ENCODE measurements at places on chromosomes 6 and 20.

DNA sequence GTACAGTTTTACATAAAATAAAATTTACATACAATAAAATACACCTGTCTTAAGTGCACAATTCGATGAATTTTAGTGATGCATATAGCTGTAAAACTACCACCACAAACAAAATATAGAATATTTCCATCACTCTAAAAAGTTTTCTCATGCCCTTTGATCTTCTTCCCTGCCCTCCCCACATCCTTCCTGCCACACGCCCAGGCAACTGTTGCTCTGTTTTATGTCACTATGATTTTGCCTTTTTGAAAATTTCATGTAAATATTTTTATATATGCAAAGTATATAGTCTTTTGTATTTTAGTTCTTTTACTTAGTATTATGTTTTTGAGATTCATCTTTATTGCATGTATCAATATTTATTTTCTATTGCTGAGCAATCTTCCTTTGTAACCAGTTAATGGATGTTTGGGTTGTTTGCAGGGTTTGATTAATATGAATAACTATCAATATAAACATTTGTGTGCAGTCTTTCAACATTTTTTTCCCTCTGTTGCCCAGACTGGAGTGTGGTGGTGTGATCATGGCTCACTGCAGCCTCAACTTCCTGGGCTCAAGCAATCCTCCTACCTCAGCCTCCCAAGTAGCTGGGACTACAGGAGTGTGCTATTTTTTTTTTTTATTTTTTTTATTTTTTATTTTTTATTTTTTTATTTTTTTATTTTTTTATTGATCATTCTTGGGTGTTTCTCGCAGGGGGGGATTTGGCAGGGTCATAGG lies 23.8 kb upstream of the SAMHD1 start:
- DNase-seq = no peak

DNA sequence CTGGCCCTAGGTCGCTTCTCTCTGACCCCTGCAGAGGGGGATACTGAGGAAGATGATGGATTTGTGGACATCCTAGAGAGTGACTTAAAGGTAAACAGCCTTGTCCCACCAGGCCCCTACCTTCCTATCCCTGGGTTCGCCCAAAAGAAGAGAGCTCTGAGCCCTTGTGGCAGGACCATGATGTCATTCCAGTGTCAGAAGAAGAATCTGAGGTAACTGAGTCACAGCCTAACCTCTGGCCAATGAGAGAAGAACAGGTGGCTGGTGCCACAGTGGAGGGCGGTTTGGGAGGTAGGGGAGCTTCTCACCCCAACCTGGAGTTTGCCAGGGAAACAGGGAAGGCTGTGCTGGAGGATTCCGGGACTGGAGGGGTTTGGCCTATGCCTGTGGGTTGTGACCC lies 5.2 kb downstream of the CDC25B start:
- DNase-seq = no peak

- no peak for DNase-seq
These were observed 706.5 kb upstream of the MAN1A1 start for GRCh38 chr6:120056085-120056484.

DNA sequence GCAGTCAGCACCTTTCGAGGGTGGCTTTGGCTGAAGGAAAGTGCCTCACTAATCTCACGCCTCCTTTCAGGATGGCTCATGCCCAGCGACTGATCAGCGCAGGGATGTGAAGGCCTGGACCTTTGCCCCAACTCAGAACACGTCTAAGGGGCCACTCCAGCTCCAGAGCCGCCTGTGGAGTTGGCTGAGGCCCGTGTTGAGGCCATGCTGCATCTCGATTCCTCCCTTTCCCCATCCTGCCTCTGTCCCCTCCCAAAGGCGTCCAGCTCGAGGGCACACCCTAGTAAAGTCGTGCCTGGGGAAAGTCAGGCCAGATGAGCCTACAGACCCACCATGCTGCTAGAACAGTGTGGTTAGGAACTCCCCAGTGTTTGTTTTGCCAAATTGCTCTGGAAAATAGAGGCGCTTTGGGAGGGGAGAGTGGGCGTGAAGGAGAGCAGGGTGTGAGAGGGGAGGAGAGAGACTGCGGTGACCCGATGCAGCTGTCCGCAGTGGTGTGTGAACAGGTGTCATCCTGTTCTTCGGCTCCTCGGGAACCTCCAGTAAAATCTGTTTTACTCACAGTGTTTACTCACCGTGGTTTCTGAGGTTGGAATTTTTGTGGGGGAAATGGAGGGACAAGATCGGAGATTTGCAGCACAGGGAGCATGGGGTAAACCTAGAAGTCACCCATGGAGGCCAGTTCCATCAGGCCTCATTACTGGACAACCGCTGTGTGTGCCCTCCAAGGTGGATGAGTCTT lies 85.0 kb upstream of the PMEPA1 start:
- no peak for DNase-seq

DNA sequence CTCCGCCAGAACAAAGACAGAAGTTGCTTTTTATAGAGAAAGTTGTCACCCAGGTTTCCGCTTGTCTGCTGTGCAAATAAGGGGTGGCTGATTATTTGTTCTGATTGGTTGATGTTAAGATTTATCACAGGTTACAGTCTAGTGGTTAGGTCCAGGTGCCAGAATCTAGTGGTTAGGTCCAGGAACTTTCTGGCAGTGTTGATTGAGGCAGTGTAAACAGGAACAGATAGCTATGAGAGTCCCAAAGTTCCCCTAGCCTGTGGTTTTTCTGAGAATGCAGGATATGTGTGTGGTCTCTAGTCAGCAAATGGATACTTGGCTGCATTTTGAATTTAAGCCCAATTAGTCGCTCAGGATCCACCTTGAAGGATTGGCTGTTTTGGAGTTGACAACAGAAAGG lies 148.0 kb downstream of the TMEM200A start:
- DNase-seq = peak; percentile 18

- no peak for DNase-seq
These were observed 66.5 kb downstream of the REV3L start for GRCh38 chr6:111416529-111416928.

DNA sequence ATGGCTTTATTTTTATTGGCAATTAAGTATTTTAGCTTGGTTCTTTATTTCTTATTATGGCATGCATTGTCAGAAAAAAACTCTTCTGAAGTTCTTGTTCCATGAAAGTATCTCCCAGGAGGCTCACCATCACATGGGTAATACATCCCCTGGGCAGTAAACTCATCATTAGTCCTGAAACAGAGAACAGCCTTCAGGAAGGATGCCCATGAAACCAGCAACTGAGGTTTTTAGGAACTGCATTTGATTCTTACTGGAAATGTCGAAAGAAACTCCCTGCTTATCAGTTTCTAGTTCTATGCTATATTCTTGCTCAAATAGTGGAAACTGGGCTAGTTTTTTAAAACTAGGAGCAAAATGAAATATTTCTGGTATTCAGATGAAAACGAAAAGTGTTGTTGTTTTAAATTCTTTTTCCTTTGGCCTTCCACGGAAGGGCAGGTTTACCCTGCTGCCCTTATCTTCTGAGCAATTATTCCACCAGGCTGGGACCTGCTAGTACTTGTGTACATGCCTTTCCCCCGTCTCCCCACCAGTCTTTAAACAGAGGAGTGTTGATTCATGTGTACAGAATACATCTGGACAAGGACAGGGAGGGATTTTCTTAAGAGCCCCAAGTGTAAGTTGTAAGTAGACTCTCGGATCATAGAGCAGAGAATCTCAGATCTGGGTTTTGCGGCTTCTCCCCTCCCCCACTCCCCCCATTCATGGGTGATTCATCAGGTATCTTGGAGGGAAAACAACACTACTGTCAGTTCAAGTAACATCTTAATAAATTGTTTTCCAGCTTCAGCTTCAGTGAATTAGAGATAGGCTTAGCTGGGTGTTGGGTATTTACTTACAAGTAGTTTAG lies 81.5 kb downstream of the RTN4IP1 start:
- peak; percentile 20 for DNase-seq

- DNase-seq = no peak
These were observed 40.5 kb downstream of the SCP2D1 start for GRCh38 chr20:18853946-18854646.

DNA sequence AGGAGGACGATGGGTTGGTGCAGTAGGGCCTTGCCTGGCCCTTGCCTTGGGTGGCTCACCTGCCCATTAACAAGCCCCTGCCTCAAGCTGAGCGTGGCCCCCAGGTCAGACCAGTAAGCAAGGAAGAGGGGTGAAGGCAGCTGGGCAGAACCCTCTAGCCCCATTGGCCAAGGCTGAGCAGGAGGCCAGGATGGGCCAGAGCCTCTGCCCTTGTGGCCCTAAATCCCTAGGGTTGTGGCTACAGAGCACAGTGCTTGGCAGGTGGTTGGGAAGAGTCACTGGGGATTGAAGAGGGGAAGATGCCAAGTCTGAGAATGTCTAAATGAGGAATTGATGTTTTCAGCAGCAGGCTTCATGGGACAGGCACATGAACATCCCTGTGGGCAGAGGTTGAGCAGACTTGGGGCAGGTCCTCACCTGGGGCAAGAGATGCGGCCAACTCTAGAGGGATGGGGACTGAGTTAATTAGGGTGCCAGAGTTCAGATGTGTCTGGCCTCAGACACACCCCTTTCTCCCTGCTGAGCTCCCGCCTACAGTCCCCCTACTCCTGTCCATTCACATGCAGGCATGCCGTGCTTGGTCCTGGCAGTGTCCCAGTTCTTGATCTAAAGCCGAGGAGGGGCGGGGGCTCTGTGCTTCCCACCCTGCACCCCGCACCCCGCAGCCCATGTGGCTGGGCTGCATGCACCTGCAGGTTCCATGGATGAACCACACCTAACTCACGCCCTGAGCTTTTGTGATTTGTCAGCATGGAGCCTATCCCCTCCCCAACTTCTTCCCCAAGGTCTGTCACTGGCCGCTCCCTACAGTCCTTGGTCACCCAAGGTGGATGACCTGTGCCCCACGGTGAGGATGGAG lies 9.8 kb downstream of the GTSF1L start:
- no peak for DNase-seq

DNA sequence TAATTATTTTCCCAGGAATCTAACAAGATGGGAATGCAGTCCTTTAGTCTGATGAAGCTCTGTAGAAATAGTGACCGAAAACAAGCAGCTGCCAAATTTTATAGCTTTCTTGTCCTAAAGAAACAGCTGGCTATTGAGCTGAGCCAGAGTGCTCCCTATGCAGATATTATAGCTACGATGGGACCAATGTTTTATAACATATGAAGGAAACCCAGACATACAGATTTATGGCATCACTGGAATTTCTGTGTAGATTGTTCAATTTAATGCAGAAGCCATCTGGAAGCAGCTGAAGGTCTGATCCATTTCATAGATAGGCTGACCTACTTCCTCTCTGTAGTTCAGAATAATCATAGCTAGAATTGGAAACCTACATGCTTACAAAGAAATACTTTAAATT lies 11.8 kb upstream of the SNPH start:
- DNase-seq = no peak

GRCh38 chr6:10404799-10405512 lies 9.9 kb downstream of the TFAP2A start:
- no peak for DNase-seq

DNA sequence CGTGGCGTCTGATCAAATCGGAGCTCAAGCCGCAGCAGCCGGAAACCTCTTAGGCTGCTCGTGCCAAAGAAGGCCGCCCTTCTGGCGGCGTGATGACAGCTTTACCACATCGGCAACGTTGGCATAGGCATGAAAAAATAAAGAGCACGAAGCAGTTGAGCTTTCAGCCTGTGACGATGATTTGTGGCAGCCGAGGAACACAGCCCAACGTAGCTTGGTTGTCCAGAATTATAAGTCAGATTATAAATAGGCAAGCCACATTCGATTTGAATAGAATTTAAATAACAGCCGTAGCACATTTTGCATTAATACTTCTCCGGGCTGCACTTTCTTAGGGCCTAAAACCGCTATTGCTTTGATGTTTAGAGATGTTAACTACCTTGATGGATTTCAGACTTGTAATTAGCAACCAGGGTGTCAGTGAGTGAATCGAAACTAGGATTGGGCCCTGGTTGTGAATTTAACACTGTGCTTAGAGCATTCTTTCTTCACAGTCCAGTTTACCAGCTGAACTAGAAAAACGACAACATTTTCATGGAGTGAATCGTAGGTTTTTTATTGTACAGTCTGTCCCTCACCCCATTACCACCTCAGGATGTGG lies 864 bp upstream of the BCLAF1 start:
- peak; percentile 55 for DNase-seq

GRCh38 chr6:151847064-151847463 lies 39.6 kb downstream of the ESR1 start:
- DNase-seq = no peak

Measured in hepatic stellate cell (primary cell).